ENCODE measurements at places on chromosomes 5 and 9.
A peak's percentile ranks its signal among the peaks of the same experiment; 100 is the strongest.

DNA sequence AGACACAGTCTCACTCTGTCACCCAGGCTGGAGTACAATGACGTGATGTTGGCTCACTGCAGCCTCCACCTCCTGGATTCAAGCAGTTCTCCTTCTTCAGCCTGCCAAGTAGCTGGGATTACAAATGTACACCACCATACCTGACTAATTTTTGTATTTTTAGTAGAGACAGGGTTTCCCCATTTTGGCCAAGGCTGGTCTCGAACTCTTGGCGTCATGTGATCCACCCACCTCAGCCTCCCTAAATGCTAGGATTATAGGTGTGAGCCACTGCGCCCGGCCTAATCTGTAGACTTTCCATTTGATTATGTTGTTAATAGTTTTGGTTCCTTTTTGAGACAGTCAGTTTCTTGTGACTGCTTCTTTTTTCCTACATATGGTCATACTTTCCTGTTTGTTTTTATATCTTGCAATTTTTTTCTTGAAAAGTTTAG is 31.0 kb downstream of the MTREX start:
- DNase-seq = no peak

DNA sequence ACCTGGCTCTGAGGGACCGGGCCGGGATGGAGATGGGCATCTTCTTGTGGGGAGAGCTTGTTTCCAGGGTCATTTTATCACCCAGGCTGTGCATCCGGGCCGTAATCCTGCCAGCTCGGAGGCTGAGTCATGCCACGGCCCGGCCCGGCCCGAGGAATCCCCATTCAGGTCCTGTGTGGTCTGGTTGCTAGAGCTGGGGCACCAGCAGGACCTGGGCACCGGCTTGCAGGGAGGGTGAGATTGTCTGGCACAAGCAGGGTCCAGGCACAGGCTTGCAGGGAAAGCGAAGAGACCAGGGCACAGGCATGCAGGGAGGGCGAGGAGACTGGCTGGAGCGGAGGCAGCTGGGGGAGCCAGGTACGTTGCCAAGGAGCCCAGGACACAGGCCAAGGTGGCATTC is 106.8 kb downstream of the RXRA start:
- no peak for DNase-seq

DNA sequence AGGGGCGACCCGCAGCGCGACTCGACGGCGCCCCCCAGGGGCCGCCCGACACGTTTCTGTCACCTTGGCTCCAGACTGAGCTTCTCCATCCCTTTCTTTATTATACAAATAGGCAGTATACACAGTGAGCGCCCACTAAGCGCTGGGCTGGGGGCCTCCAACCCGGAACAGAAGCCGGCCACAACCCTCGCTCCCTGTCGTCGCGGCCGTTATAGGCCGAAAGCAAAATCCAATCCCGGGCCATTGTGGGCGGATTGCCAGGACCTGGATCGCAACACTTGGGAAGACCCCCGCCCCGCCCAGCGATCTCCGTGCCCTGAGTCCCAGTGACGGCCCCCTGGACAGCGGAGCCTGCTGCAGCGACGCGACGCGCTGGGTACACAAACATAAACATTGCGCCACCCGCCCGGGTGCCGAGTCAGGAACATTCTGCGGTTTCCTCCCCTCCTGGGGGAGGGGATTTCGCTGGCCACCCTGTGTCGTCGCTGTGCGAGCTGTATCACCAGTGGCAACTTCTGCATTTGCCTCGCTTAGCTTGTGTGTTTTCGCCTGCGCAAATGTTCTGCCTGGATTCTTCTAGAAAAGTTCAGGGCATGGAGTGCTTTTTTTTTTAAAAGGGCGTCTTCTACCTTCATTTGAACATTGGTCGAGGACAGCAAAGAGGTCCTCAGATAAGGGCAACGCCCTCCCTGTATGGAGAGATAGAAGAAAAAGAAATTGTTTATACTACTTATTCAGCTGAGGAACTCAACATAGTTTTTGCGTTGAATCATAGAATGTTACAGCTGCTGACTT is 1.3 kb upstream of the DUSP1 start:
- DNase-seq = no peak

- DNase-seq = no peak
Observed at GRCh38 chr5:16454686-16455085, 10.9 kb downstream of the ZNF622 start.

DNA sequence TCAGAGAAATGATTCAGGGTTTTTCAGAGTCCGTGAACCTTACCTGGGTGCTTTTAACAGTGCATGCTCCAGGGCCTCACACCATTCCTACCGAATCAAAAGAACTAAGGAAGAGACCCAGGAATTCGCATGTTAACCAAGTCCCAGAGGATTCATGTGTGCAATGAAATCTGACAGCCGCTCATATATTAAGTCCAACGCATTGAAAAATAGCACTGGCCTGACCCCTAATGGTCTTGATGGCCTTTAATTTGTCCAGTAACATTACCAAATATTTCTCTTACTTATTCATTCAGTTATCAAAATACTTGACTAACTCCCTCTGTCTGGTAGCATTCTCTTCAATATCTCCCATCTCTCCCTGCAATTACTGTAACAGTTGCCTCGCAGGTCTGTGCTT is 55.0 kb upstream of the MARCHF11 start:
- no peak for DNase-seq

- DNase-seq = no peak
Observed at GRCh38 chr5:181188700-181189362, 16.2 kb downstream of the TRIM7 start.

DNA sequence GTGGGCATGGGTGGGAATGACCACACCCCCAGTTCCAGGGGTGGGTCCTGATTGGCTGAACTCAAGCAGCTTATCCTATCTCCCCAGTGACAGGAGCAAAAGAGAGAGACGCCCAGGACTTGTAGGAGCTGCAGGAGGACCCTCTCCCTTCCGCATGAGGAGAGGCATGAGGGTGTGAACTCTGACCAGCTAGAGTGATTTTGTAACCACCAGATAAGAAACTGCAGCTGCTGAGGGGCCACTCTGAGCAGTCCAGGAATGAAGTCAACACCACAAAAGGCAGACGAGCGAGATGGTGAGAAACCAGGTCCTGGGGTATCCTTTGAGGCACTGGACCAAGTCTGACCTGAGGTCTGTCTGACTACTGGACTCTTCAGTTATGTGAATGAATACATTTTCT is 521.9 kb downstream of the BNC2 start:
- no peak for DNase-seq

- no peak for DNase-seq
Observed at GRCh38 chr5:164470312-164470711, 964.9 kb downstream of the MAT2B start.

- DNase-seq = no peak
Observed at GRCh38 chr9:126501383-126502331, 112.1 kb upstream of the LMX1B start.

- no peak for DNase-seq
Observed at GRCh38 chr5:13498279-13498678, 446.2 kb downstream of the DNAH5 start.

DNA sequence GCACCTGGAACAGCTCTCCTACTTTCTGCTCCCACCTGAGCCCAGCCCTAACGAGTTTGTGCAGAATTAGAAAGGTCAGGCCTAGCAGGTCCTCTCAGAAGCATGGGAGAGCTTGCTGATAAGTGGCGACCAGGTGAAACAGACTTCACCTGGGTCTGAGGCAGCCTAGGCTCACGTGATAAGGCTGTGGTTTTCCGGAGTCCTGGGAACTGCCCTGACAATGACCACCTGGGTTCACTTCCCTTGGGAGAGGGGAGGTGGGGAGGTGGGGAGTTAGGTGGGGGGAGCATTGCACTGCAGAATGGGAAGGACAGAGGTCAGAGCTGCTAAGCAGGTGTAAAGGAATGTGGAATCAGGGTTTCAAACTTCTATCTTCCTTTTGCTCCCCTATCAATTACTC is 152.9 kb upstream of the MAP1B start:
- DNase-seq = no peak

- DNase-seq = no peak
Observed at GRCh38 chr5:164234321-164234720, 728.9 kb downstream of the MAT2B start.

DNA sequence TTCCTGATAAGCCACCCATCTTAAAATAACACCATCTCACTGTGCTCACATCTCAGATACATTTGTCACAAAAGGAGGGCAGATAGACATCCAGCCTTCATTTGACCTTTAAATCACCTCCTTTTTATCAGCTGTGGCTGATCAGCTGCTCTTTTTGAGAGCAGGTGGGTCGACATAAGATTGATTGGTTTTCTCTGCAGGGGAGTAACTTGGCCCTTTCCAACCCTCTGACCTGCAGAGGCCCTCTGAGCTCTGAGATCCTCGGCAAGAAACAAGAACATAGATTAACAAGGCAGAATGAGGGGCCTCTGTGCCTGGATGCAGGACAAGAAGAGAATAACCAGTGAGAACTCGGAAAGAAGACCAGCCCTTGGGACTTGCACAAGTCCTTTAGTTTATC is 33.5 kb upstream of the GLRA1 start:
- no peak for DNase-seq

- DNase-seq = no peak
Observed at GRCh38 chr5:78530342-78531096, 118.1 kb downstream of the LHFPL2 start.

DNA sequence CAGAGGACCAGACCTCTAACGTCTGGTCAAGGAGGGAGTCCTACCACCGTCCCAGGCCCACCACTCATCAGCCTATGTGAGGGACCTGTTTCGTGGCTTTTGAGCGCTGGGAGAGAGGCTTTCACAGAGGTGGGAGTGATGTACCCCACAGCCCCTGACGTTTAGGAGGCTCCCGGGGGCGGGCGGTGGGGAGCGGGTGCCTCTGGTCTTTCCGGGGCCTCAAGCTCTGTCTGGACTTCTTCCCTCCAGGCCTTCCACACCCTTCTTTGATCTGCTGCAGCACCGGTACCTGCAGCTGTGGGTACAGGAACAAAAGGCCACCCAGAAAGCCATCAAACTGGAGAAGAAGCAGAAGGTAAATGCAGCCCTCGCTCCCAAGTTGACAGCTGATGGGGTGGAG is 45.1 kb upstream of the BARHL1 start:
- DNase-seq = no peak

DNA sequence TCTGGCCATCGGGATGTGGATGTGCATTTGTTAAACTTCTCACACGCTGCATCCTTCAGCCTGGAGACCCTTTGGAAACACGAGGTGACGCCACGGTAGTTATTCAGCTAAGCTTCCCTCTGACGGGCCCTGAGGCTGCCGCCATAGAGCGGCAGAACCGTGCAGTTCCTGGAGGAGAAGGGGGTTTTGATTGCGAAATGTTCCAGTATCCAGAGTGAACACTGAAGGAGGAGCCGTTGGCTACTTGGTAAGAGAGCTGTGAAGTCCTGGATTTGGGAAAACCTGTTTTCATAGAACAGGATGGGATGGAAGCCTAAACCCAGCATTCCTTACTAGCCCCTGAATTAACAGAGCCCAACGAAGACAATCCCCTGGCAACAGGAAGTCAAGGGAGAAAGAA is 23.0 kb upstream of the EXOC3 start:
- DNase-seq = no peak

DNA sequence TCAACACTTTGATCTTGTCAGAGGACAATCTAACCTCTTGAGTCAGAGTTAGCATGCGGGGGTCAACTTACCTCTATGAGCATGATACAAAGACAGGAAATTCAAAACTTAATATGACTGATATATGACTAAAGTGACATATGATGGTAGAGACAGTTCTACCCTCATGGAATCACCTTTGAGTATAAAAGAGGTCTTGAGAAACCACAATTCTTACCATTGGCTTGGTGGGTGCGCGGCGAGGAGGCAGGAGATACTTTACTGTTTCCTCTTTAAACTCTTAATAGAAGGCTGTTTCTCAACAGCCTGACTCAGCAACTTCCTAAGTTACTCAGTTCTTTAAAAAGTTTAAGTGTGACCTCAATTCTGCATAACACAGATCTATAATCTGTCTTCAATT is 372.8 kb downstream of the KIAA0825 start:
- DNase-seq = no peak

DNA sequence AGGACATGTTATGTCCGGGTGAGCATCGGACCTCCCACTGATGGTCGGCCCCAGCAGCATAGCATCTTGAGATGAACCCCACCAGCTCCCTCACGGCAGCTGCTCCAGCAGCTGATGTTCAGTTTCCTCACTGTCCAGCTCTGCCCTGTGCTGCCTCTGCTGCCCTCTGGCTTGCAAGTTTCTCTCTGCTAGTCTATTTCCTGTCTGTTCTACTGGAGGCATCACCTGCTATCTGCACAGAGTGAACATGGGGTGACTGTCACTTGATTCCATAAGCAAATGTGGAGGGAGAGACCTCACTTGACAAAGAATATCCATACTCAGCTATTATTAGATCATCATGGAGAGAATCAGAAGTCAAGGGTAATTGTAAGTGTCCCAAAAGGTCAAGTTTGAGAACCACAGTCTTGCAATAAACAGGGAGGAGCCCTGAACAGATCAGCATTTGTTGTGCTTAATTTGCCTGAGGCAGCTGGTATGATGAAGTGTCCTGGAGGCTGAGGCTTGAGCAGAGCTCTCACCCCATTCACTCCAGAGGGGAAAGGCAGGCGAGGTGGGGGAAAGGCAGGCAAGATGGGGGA is 702.8 kb downstream of the SEMA5A start:
- DNase-seq = peak; percentile 51

All from NCI-H187 treated with DMSO at 0.1 percent for 48 hours (cell line).